Stimulated activated CD8-positive, alpha-beta memory T cell treated with anti-CD3 and anti-CD28 coated beads, Interleukin-2, amount 100 ng/mL, for 1 hour (primary cell): ENCODE measurements at places on chromosomes 3 and 15.

GRCh38 chr3:30970183-30970582, 75.7 kb upstream of the GADL1 start:
- no peak for DNase-seq

- no peak for DNase-seq
Measured at GRCh38 chr15:63407612-63408011, 26.0 kb upstream of the CA12 start.

- DNase-seq = no peak
Measured at GRCh38 chr3:78978037-78978436, 789.8 kb downstream of the ROBO1 start.

DNA sequence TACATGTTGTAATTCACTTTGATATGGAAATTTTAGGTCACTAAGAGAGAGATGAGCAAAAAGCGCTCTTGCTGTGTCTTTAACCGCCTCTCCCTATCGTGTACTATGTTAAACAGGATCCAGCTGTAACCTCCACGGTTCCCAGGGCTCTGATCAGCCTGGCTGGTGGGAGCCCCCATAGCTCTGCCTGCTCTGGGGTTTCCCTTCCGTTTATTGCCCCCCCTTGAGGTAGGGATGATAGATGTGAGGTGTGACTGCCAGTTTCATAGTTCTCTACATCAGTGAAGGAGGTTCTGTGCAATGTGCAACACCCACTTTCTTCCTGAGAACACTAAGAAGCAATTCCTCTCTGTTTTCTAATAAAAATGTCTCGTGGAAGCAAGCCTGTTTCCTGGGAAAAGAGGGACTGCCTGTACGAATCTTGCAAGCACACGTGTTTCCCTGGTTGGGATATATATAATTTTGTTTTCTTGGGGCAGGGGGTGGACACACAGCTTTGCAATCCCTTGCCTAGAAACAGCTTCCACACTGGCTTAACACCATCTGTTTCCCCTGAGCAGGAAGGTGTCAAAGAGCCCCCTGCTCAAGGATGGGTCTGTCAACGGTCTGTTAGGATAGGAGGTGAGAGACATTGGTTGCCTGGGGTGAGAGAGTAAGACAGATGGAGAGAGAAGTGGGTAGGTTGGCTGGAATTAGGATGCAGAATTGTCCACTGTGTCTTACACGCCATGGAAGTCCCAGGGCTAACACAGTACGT, 23.8 kb downstream of the CORO2B start:
- DNase-seq = no peak

- DNase-seq = no peak
Measured at GRCh38 chr3:83953417-83954089, 1005.2 kb upstream of the CADM2 start.
